LHCN-M2 (cell line): ENCODE measurements at places on chromosomes 3 and 15. TPM values are rescaled to one million over a fixed set of nuclear protein-coding genes. Genes with fewer than 3 reads are reported as not detected.

- DNase-seq, result no peak
Observed at GRCh38 chr15:45048794-45049631, 26.0 kb downstream of the SORD start.

The GPR15 gene
- total RNA-seq, result not detected in 2 replicates

- DNase-seq, result no peak
Observed at GRCh38 chr3:34323517-34323916, 525.1 kb downstream of the PDCD6IP start.

DNA sequence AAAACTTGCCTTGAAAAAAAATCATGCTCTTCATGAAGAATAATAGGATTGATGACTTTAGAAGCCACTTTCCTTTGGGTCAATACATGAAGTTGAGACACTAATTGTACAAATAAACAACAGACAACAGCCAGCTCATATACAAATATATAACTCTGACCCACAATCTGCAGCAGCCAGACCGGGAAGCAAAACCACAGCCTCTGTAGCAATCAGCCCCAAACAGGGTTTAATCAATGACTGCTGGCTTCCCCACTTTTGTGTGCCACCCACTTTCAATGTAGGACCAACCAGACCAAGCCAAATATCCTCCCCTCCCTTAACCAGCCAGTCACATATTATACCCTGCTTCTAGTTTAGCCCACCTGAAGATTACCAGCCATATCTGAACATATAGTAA, 39.0 kb downstream of the IFT57 start:
- no peak for DNase-seq

The SH2D7 gene
- total RNA-seq, result not detected in 2 replicates

DNA sequence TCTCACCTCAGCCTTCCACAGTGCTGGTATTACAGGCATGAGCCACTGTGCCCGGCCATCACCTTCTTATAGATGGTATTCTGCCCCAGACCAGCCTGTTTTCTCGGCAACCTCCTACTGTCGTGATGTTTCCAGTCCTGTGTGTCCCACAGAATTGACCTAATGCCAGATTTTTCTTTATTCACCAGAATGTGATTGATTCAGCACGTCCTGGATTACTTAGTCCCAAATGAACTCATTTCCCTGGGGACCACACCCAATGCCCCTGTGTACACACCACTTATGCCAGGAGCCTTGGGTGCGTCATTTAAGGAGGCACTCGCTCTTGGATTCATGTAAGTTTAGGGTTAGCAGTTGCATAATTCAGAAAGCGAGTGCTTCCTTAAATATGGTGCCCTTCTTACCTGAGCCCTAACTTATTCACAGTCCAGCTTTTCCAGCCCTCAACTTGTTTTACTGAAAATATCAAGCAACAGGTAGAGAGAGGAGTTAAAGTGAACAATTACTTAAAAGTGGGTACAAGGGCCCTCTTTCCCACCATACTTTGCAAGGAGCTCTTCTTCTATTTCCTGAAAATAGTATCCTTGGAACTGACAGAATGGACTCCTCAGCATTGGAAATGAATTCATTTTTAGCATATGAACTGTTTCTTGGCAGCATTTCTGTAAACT, 64.6 kb upstream of the UBE2E1 start:
- no peak for DNase-seq

GRCh38 chr15:44194323-44195150, 534 bp downstream of the FRMD5 start:
- DNase-seq, result peak; percentile 20

GRCh38 chr3:10940106-10940505, 52.4 kb upstream of the SLC6A1 start:
- no peak for DNase-seq

The DZIP1L gene
- 18.3 and 18.9 TPM in 2 replicates for total RNA-seq

The IQCH gene
- total RNA-seq, result 4.1 and 4.8 TPM in 2 replicates

GRCh38 chr3:129003578-129004112, 2.5 kb downstream of the EFCC1 start:
- DNase-seq, result no peak

- DNase-seq, result peak; percentile 39
Observed at GRCh38 chr3:140499114-140499757, 178.6 kb upstream of the TRIM42 start.

DNA sequence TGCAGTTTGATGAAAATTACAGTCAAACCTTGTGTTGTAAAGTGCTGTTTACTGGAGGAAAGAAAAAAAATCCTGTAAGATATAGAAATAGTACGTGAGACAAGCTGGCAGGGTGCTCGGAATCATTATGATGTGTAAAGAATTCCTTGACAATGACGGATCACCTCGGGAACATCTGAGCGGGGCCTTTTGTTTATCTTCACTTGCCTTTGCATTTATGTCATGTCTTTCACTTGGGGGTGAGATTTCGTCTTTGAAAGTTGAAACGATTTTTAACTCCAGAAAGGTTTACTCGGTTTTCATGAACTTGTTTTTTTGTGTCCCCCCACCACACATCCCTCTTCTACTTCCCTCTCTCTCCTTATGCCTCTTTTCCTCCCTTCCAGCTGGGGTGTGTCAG, 128.3 kb upstream of the VEPH1 start:
- peak; percentile 6 for DNase-seq

GRCh38 chr3:105767776-105768175, 101.0 kb downstream of the CBLB start:
- no peak for DNase-seq

DNA sequence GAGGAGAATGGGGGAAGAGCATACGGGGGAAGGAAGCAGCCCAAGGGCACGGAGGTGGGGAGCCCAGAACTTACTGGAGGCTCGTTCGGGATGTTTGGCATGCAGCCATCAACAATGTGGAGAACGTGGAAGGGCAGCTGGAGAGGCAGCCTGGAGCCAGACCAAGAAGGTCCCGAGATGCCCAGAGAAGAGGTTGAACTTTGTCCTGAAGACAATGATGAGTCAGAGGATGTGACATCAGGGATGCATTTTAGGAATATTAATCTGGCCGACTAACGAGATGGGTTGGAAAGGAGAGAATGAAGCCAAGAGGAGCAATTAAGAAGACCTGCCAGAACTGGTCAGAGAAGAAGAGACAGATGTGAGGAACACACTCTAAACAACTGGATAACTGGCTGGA, 98.2 kb downstream of the SRGAP3 start:
- peak; percentile 14 for DNase-seq

The ST8SIA2 gene
- 12.7 and 15.7 TPM in 2 replicates for total RNA-seq

GRCh38 chr3:134432236-134432635, 53.5 kb downstream of the ANAPC13 start:
- no peak for DNase-seq

The BCL2A1 gene
- total RNA-seq, result 0.32 TPM in 1 of 2 replicates, not detected in the other

The POPDC2 gene
- total RNA-seq, result 1.1 TPM in 1 of 2 replicates, not detected in the other

The COMMD4 gene
- total RNA-seq, result 185 and 198 TPM in 2 replicates

GRCh38 chr15:69509131-69509530, 56.5 kb downstream of the RPLP1 start:
- no peak for DNase-seq

GRCh38 chr3:39196671-39197356, 4.4 kb upstream of the XIRP1 start:
- DNase-seq, result no peak

DNA sequence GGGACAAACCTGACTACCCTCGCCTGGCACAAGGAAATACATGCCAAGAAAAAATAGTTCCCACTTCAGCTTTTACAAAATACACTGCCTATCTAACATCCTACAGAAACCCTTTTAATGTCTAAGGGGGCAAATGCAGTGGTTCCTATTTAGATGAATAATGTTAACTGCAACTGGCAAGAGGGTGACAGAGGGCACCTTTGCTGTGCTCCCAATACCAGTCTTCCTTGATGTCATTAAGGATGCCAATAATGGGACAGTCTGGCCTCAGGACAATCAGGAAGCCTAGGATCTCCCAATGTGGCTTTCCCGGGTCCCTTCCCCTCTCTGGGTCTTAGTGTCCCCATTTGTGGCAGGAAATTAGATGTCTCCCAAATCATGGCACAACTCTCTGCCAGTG, 13.9 kb downstream of the CSRNP1 start:
- DNase-seq, result no peak

The CSPG5 gene
- 0.19 and 0.29 TPM in 2 replicates for total RNA-seq

DNA sequence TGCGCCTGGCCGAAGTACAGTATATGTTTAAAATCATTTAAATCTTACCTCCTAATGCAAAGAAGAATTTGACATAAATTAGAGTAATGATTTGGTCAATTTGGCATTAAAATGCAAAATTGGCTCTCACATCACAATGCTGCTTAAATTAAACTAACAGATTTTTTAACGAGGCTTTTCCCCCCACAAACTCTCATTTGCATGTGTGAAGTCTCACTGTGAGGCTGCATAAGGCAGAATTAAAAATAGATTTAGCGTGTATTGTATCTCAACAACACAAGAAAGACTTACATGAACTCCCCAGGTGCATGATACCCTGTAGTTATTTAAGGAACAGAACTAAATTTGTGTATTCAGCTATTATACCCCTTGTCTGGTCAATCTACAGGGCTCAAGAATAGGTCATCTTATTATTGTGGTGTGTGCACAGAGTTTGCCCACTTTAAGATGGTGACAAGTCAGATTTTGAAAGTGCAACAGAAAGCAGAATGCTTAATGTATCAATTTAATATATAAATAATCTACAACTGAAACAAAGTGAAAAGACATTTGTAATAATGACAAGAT, 897.9 kb downstream of the EPHA3 start:
- no peak for DNase-seq

The CNTN4 gene
- not detected in 2 replicates for total RNA-seq

DNA sequence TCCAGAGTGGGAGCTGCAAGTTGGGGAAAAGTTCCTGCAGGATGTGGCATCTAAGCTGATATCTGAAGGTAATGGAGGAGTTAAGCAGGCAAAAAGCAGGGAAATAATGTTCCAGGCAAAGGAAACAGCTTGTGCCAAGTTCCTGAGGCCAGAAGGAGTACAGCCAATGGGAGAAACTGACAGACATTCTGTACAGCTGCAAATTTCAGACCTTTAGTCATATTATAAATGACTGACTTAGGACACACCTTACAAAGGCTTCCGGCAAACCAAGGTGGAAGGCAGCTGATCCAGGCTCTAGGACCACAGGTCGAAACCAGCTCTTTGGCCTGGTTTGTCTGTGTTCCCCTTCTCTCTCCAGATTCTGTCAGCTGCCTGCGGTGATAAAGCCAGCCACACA, 9.3 kb downstream of the WWTR1 start:
- no peak for DNase-seq

DNA sequence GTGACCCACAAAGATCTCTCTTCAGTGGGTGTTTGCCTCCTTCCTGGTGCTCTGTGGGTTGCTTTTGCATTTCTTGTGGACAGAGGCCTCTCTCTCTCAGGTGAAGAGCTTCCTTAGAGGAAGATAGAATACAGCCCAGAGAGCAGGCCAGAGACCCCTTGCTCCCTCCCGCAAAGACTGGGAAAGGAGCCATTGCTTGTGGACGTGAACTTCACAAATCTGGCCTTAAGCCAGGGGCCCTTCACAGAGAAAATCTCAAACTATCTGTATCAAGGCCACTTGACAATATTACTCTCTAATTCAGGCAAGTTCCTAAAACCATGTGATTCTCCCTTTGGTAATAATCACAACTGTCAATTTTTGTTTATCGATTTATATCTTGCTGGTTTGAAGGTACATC, 30.4 kb upstream of the CLK3 start:
- DNase-seq, result no peak

- DNase-seq, result no peak
Observed at GRCh38 chr3:196175722-196176121, 35.5 kb downstream of the ZDHHC19 start.

The RBPMS2 gene
- not detected in 2 replicates for total RNA-seq

DNA sequence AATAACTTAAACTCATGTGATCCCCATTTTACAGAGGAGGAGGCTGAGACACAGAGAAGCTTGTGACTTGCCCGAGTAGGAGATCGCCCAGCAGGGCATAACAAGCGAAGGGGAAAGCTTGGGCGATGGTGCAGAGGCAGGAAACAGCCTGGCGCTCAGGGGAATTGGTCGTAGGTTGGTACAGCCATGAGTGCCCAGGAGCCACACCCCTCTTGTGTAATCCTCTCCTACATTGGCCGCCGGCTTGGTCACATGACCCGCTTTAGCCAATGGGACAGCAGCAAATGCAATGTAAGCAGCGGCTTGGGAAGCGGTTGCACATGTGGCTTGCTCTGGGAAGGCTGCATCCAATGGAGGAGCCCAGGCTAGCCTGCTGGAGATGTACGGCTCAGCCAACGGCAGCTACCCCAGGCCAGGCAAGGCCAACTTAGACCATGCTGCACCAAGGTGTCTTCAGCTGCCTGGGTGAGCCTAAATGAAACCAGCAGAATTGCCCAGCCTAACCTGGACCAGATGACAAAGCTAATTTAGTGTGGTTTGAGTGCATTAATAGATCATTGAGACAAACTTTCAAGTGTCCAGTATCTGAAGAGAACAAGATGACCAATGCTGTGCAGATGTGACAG, 50.3 kb upstream of the SLC6A6 start:
- peak; percentile 24 for DNase-seq

DNA sequence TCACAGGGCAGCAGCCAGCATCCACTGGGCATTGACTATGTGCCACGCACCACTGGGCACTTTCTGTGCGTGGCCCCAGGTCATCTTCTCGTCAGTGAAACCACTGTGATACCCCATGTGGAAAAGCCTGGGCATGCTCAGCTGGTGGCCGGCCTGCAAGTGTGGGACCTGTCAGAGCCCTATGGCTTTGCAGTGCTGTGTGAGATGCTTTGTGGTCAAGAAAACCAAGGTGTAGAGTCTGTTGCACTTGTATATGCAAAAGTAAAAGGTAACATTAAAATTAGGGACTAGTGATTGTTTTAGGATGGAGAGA, 69.5 kb downstream of the PGPEP1L start:
- no peak for DNase-seq

GRCh38 chr3:95715128-95715527, 1099.3 kb upstream of the EPHA6 start:
- DNase-seq, result no peak

DNA sequence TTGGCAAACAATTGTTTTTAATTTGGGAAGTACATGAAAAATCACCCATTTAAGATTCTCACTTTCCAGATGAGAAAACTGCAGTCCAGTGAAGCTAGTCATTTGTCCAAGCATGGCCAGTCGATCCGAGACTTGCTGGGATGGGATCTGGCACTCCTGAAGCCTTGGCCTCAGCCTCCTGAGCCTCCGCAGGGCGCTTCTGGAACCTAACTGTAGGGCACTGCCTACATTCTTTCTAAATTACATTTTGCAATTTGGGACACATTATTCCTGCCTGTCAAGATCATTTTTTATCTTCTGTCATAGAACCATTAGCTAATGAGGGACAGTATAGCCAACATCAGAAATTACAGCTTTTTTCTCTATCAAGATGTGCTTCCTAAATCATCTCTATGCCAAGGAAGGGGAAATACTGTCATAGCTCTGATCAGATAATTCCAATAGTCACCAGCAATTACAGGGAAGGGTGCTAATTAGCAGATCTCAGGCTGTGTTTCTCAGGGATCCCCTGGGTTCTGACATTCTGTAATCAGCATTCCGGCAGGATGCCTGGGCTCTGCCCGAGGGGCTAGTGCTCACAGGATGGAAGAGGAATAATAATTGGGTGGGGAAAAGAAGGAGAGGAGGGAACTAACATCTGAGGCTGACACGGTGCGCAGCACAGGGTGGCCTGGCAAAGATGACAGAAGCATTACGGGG, 28.3 kb downstream of the ANAPC13 start:
- no peak for DNase-seq

GRCh38 chr3:156381253-156381652, 173.7 kb downstream of the SSR3 start:
- DNase-seq, result no peak

GRCh38 chr15:41544650-41545015, 576 bp upstream of the RPAP1 start:
- DNase-seq, result no peak

GRCh38 chr15:52819253-52819652, 29.1 kb upstream of the ONECUT1 start:
- no peak for DNase-seq

GRCh38 chr15:92629975-92630626, 25.5 kb downstream of the FAM174B start:
- DNase-seq, result peak; percentile 74

The ALG3 gene
- total RNA-seq, result 71.4 and 77.7 TPM in 2 replicates
